ENCODE measurements at places on chromosomes 1 and 21.

DNA sequence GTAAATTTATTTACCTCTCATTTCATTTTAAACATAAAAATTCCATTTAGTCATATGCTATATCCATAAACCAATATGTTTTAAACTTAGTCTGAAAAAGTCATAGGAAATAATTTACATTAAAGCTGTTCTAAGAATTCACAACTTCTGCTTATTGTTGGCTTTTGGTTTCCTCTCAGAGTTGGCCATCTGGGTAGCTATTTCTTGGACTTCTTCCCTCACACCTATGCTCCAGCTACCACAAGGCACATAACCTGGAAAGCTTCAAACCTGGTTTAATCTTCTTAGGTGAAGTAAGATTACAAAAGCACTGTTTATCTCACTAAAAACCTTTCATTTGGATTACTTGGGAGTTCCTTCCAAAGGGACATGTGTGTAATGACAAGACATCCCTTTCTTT, 29.8 kb downstream of the RBM11 start:
- DNase-seq, result no peak

GRCh38 chr1:84870591-84870990, 22.4 kb downstream of the LPAR3 start:
- no peak for DNase-seq

GRCh38 chr1:30250338-30250983, 472.9 kb downstream of the MATN1 start:
- no peak for DNase-seq

DNA sequence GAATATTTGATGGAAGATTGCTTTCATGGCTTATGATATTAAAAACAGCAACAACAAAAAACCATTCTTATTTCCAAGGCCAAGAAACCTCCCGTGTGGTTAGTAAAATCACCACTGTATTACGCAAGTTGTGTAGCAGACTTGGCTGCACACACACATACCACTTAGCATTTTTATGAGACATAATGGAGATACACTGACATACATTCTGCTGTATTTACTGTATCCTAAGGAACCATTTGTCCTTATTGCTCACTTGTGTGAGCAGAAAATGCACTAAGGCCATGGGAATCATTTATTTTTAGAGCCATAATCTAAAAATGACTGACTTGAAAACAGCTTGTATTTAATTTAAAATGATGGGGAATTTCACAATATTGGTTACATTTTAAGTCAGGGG, 584 bp upstream of the C1orf141 start:
- no peak for DNase-seq

GRCh38 chr1:231806623-231807495, 180.3 kb downstream of the DISC1 start:
- no peak for DNase-seq

DNA sequence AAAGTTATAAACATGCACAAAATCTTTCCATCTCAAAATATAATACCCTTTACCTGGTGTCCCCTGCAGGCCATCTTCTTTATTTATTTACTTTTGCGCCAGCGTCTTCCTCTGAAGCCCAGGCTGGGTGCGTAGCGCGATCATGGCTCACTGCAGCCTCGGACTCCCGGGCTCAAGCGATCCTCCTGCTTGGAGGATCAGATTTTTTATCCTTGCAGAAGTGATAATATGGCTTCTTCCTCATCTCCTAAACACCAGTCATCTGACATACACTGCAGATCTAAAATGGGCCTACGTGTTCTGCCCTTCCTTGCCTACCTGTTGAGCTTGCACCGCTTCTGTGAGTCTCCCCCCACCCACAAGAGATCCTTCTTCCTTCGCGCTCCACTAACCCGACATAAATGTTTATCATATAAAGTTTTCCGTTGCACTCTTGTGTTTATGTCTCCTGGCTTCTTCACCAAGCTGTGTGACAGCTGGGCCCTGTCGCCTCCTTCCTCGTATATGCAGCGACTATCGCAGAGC, 506 bp upstream of the SRP9 start:
- DNase-seq, result no peak

DNA sequence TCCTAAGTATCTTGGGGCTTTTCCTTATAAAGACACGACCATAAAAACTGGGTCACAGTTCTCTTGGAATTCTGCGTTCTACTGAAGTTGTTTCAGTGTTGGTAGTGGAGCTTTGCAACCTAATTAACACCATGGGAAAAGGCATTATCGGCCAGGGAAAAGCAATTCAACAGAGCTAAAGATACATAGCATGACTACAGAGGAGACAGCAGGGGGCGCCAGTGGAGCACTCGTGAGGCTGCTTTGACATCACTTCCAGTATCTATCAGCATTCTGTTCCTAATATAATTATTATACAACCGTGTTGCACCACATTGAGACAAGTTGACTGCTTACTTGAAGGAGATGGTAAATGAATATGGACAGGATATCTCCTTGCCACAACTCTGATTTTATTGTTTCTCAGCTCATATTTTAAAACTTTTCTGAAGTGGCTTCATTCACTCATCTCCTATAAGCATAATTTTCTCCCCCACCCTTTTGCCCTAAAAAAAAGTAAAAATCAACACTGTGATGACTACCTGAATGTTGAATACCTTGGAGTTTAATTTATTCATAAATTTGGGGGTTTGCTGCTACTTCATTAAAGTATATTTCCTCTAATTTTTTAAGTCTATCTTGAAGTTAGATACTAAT, 39.4 kb downstream of the ZP4 start:
- DNase-seq, result no peak

GRCh38 chr1:238139713-238140112, 249.0 kb upstream of the ZP4 start:
- no peak for DNase-seq

DNA sequence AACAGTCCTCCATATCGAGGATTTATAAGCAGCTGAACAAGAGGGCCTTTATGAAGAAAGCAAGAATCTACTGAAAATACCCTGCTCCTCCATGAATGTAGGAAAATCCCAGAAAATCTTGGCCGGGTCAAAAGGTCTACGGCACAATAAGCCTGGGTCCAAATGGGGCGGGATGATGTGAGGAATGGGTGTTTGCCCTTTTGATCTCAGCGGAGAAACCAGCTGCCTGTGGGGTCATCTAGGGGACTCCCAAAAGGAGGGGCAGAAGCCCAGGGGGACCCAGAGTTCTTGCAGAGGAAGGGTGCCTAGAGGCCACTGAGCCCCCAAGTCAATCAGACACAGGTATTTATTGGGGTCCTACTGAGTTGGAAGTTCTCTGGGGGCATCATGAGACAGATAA, 11.4 kb upstream of the PIGR start:
- DNase-seq, result no peak

DNA sequence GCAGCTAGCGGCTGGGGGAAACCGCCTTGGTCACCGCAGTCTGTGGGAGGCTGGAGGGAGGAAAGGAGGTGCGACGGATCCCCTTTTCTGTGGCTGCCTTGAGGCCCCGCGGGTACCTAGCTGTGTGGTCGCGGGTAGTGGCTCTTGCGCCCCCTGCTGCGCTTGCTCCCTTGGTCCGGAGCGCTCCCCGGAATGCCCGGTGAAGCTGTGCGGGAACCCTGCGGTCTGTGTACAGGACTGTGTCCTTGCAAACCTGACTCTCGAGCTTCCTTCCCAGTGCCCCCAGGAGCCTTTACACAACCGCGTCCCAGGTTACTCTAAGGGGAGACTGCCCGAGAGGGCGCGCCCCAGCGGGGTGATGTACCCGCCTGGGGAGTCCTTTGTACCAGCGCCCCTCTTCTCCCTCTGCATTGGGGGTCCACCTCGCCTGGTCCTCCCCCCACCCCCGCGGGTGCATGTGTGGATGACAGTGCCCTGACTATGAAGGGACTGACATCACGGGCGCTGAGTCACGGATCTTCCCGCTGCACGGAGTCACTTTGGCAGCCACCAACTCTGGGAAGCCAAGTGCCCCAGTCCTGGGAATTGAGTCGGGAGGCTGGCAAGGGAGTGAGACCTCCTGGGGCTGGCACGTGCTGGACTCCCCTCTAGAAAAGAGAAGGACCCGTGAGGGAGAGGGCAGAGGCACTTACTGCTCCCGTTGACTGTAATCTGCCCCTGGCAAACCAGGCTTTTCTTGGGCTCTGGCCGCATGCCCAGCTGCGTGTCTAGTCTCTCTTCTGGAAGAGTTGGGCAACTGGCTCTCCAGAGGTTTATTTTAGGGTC, 816 bp downstream of the IL6R start:
- no peak for DNase-seq

- DNase-seq, result no peak
Observed at GRCh38 chr1:10170239-10170574, 40.2 kb upstream of the KIF1B start.

DNA sequence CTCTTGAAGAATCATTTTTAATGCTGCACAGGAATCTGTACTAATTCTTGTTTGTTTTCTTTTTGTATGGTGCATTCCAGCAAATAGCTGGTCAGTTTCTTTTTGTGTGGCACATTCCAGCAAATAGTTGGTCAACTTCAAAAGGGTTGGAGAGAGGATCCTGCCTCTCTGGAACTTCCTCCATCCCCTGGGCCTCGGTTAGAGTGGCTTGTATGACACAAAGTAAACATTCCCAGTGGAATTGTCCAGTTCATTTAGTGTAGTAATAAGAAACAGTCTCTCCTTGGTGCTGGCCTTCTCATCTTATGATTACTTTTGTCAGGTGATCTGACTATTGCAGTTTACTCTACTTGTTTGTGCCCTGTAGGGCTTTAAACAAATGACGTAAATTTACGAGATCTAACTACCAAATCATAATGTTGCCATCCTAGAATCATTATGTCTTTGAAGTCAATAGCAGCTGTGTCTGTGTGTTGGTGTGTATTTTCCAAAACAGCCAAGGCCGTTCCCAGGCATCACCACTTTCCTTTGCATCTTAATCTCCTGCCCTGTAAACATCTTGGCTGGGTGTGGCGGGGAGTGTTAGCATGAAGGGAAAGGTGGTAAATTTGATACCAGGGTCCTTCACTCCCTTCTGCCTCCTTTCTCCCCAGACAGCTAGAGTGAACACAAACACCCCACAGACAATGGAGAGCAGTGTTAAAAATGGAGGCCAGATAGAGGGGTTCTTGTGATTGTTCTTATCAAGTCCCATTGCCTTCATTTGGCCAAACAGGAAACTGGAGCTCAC, 77.9 kb downstream of the CDC7 start:
- DNase-seq, result no peak

- no peak for DNase-seq
Observed at GRCh38 chr1:39835110-39835509, 46.4 kb upstream of the BMP8B start.

DNA sequence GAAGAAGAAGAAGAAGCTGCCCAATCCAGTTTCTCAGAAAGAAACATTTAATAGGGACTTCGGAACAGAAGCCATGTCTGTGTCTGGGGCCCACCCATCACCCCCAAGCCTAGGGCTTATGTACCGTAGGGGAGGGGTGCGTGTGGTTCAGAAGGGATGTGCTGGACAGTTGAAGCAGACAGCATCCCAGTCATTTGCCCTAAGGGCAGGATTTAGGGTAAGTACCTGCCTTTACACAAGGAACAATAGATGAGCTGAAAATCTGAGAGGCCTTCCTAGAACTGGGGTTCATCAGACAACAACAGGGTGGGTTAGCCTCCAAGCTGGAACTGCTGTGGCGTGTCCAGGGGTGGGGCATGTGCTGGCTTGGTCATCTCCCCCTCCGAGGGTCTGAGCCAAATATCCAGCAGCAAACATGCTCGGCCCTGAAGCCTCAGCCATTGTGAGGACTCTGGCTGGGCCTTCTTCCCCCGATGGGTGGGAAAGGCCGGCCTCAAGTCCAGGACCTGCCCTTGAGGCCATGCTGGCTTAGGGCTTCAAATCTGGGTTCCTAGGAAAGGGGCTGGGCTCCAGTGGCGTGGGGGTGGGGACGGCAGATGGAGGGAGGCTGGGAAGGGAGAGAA, 12.1 kb downstream of the CSTB start:
- no peak for DNase-seq

DNA sequence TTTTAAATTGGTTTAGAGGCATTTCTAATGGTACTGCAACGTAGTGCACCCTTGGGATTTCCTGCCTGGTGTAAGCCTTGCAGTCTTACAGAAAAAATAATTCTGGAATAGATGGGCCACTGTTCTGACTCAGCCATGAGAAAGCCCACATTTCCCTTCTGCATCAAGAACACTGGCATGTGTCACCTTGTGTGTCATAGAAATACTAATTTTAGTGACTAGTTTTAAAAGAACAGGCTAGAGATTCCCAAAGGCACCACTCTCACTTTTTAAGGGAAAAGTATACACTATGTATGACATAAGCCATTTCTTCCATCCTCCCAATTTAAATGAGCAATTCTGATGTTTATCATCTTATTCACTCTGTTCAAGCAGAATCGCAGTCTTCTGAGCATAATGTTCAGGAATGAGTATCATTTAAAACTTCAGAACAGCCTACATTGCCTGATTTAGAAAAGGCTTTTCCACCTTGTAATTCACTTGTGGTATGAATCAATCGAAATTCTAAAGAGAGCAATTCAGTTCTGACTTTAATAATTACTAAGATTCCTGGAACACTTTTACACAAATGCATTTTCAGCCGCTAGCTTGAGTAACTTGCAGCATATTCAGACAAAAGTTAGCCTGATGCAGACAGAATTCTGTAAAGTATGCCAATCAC, 18.8 kb downstream of the RGS13 start:
- no peak for DNase-seq

DNA sequence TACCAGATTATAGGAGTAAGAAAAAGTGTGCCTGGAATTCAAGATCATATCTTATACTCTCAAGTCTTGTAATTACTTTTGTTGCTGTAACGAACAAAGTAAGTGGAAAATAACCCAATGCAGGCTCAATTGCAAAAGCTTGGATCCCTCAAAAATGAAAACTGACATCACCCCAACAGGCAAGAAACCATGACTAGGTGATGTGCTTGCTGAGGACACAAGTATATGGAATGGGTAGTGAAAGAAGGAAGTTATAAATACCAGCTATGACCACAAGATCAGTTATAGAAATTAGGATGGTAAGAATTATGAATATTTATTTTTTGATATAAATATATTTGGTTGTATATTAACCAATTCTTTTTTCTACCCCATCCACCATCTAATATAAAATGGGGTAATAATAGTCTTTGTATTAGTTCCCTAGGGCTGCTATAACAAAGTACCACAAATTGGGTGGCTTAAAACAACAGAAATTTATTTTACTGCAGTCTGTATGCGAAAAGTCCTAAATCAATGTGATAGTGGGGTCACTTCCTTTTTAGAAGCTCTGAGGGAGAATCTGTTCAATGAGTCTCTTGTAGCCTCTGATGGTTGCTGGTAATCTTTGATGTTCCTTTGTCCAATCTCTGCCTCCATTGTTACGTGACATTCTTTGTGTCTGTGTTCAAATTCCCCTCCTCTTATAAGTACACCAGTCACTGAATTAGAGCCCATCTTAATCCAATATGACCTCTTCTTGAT, 45.0 kb downstream of the DUSP10 start:
- DNase-seq, result no peak

GRCh38 chr1:76109901-76110560, 35.5 kb downstream of the ST6GALNAC3 start:
- no peak for DNase-seq

GRCh38 chr1:145828367-145829026, 4.5 kb downstream of the POLR3C start:
- no peak for DNase-seq

GRCh38 chr1:111565079-111565478, 54.5 kb upstream of the RAP1A start:
- DNase-seq, result no peak
